ENCODE measurements at places on chromosomes 4 and X.

DNA sequence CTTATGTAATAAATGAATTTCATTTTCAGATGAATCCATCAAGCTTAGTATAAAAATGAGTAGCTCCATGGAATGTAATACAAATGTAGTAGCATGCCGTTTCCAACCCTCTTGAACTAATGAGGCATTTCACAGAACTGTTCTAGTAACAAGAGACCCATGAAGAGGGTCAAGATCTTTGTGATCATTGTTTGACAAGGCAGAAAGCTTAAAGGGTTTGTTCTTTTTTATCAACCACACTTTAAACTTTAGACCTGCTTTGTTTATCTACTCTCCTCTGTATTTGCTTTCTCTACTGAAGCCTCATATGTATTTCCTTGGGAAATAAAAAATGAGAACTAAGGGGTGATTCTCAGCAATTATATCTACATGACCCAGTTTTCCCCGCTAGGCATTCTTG, 513.9 kb downstream of the ARAP2 start:
- no peak for DNase-seq

DNA sequence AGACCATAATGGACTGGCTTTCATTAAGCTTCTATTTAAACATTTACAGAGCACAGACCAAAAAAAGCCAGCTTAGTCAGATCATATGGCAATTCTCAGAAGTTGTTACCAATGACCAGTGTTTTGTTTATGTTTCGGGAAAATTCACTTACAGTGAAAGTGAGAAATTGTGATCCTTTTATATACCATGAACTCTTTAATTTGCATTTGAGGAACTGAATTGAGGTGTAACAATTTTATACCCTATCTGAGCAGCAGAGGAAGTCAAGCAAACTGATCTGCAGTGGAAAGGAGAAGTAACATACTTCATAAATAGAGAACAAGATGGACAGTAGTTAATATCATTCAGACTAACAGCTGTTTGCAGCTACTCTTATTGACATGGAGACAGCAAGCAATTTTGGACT, 97.1 kb downstream of the TMA16 start:
- DNase-seq, result no peak

GRCh38 chr4:14636563-14636962, 365.7 kb upstream of the CPEB2 start:
- no peak for DNase-seq

GRCh38 chrX:40303256-40304077, 205.7 kb upstream of the BCOR start:
- no peak for DNase-seq

DNA sequence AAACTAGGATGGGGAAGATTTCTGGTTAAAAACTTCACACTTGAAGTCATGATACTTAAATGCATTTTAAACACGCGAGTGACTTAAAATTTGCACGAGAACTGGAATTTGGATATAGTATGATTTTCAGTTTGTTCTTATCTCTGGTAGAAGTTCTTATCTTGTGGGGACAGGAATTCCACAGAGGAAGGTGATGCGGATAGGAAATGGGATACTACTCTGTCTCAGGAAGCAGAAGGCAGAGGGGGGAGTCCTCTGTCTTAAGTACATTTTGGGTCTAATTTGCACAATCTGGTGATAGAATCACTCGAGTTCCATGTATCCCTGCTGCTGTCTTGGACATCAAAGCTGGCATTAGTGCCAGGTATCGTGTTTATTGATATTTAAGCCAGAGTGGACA, 53.3 kb downstream of the TLL1 start:
- DNase-seq, result no peak

DNA sequence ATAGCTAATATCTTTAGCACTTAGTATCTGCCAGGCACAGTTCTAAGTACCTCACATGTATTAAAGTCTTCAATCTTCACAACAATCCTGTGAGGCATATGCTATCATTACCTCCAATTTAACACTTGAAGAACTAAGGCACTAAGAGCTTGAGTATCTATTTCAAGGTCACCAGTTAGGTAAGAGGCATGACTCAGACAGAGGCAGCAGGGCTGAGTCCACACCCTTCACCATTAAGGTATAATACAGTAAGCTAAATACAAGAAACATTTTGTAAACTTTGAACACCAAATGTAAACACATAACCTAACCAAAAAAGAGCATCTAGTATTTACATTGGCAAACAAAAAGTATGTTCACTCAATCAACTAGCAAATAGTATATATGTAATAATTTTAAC, 1410.9 kb downstream of the PCDH18 start:
- no peak for DNase-seq

DNA sequence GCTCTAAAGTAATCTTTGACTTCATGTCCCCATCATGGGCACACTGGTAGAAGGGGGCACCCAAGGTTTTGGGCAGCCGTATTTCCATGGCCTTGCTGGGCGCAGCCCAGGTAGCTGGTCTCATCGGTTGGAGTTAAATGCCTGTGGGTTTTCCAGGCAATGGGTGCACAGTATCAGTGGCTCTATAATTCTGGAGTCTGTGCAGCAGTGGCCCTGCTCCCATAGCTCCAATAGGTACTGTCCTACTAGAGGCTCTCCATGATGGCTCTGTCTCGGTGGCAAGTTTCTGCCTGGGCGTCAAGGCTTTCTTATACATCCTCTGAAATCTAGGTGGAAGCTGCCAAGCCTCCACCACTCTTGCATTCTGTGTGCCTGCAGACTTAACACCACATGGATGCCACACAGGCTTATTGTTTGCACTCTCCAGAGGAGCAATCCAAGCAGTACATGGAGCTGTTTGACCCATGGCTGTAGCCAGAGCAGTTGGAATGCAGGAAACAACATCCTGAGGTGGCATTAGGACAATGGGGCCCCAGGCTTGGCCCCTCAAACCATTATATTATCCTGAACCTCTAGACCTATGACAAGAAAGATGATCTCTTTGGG, 60.5 kb upstream of the UGT8 start:
- DNase-seq, result no peak

DNA sequence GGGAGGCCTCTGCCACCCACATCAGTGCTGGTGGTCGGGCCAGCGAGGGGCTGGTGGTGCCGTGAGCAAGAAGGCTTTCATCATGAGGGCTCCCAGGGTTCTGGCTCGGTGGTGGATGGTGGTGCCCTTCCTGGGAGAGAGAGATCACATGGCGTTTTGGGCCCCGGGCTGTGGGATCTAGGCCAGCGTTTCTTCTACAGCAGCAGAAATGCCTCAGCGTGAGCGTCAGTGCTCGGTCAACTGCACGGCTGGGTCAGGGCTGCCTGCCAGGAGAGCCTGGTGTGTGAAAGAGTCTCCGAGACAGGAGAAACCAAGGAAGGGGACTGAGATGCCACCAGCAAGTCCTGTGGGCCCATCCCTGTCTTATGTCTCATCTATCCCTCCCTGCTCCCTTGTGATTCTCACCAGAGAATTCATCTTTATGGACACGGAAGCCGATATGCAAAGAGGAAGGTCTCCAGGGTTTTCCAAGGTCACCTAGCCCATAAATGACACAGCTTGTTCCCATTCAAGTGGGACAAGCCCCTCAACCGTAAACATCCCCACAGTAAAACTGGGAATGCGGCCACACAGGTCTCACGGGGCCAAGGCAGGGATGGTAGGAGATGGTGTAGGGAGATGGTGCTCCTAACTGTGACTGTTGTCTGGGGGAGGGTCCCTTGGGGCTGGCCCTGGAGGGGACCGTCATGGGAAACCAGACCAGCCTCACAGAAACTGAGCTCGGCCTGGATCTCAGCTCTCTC, 99.2 kb downstream of the SORCS2 start:
- no peak for DNase-seq

- no peak for DNase-seq
Measured at GRCh38 chrX:129696463-129697155, 41.9 kb upstream of the APLN start.

DNA sequence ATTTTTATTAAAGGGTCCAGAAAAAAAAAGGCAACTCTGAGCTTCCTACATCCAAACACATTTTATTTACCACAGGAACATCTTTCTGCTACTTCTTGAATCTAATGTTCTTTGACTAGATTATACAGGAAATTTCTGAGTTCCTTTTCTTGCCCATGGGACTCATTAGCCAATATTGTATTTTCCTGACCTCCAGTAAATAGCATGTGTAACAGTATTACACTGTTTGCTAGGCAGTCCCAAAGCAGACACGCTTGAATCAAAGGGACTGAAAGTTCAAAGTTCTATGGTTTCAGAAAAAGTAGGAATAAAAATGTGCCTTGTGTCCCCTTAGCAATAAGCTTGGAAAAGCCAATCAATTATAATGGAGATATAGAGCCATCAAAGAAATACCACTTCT, 57.4 kb downstream of the MOSPD2 start:
- DNase-seq, result no peak

GRCh38 chr4:107740950-107741701, 21.1 kb upstream of the PAPSS1 start:
- no peak for DNase-seq

DNA sequence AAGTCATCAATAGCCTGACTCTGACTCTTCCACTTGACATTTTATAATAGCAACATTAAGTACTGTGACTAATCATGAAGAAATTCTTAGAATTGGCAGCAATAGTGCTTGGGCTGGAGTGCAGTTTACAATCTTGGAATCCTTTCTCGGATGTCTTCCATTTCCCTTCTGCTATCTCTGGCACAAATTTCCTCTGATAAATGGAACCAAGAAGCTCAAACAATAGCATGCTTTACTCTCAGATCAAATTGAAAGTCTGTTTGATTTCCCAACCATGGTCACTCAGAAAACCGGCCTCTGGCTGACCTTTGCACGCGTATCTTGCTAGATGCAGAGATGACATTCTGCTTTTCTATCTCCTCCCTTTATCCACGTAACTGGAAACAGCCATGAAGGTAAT, 99.0 kb upstream of the SPANXC start:
- DNase-seq, result no peak

- no peak for DNase-seq
Measured at GRCh38 chrX:78979789-78980464, 34.7 kb downstream of the P2RY10 start.

GRCh38 chr4:24878636-24879016, 34.2 kb downstream of the CCDC149 start:
- no peak for DNase-seq

- DNase-seq, result no peak
Measured at GRCh38 chr4:169854090-169854489, 96.3 kb upstream of the HPF1 start.

- no peak for DNase-seq
Measured at GRCh38 chrX:46333550-46333949, 211.7 kb downstream of the ZNF674 start.

GRCh38 chr4:164027805-164028204, 533.3 kb downstream of the TMA16 start:
- DNase-seq, result no peak

GRCh38 chr4:2818351-2818939, 25.2 kb upstream of the ADD1 start:
- DNase-seq, result no peak

GRCh38 chr4:150714462-150715438, 132.8 kb downstream of the MAB21L2 start:
- DNase-seq, result no peak

DNA sequence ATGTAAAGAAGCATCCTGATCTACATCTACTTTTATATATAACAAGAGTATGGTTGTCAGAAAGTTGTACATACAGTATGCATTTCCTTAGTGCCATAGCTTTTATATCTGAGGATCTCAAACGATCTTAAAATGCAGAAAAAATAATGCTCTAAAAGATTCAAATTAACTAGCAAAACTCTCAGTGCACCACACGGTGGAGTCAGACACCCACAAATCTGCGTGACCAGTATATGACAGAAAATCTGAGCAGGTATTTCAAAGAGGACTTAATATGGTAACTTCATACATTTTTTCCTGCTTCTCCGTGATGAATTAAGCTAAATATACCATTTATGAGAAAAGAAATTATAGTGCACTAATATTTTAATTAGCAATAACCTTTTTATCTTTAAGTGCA, 803.0 kb downstream of the DMD start:
- DNase-seq, result peak; percentile 0

All from activated T-helper 1 cell treated with anti-CD3 and anti-CD28 coated beads, Interleukin-12 subunit alpha, Interleukin-12 subunit beta, Interleukin-2, Interleukin-4 antibody, amounts not matched to agents 30 ng/mL and 10 ng/mL and 1 ng/mL, durations not matched to agents 14 hours and 24 hours and 36 hours (primary cell).